ENCODE measurements at places on chromosomes 12 and 14.

DNA sequence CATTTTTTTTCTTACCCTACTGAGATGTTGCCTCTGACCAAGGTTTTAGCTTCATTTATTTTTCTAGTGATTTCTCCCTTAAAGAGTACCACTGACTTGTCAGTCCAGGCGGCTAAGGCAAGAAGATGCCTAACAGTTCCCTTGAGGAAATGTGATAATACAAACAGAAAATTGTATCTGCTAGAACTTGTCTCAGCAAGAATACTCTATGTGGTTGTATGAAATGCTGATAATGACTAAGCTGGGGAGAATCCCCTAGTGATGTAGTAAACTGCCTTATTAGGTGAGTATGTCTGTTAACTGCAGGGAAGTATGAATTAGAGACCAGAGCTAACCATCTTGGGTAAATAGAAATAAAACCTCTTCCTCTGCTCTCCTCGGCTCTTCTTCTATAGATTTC is 6.7 kb downstream of the C12orf54 start:
- no peak for DNase-seq

DNA sequence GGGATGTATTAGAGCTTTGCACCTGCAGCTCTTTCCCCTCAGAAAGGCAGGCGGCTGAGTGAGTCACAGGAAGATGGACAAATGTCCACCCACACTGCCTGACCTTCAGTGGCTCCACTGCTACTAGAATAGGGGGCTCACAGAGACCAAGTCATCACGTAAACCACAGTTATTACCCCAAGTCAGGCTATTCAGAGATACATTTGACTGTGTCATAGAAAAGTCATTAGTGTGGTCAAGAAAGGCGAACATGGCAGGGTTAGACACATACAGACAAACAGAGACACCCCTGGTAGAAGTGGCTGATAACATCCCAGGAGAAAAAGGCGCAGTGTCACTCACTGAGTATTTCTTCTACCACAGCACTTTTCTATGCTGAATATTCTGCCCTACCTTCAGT is 36.0 kb downstream of the GCH1 start:
- DNase-seq: no peak

DNA sequence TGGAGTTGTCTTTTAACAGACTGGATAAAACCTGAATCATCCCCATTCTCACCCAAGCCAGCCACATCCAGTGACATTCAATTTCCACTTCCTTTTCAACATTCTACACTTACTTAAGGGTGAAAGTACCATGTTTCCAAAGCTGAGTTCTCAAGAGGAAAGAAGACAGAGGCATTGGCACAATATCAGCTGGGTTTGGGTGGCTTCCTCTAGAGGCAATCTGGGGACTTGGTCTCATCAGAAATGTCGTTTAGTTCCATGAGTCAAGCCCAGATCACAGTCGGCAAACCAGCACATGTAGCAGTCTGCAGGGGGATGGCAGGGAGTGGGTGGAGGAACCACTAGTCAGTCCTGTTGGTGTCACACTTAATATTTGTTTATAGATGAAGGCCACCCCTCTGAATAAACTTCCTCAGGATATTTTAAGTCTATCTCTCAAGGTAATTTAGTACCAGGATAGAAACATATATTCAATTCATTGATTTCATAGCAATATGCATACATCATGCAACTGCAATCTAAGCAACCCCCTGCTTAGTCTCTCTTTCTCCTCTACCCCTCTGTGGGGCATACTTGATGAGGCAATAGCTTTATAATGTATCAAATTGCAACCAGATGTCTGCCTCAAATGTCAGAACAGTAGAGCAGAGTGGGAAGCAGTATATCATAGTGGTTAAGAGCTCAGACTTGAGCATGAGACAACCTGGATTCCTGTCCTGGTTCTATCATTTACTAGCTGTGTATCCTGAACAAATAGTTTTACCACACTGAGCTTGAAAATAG is 3.0 kb downstream of the SRRM4 start:
- DNase-seq: no peak

- DNase-seq: no peak
Measured at GRCh38 chr12:49823951-49824350, 4.3 kb downstream of the NCKAP5L start.

GRCh38 chr12:10618338-10618987 is 5.1 kb upstream of the MAGOHB start:
- no peak for DNase-seq

DNA sequence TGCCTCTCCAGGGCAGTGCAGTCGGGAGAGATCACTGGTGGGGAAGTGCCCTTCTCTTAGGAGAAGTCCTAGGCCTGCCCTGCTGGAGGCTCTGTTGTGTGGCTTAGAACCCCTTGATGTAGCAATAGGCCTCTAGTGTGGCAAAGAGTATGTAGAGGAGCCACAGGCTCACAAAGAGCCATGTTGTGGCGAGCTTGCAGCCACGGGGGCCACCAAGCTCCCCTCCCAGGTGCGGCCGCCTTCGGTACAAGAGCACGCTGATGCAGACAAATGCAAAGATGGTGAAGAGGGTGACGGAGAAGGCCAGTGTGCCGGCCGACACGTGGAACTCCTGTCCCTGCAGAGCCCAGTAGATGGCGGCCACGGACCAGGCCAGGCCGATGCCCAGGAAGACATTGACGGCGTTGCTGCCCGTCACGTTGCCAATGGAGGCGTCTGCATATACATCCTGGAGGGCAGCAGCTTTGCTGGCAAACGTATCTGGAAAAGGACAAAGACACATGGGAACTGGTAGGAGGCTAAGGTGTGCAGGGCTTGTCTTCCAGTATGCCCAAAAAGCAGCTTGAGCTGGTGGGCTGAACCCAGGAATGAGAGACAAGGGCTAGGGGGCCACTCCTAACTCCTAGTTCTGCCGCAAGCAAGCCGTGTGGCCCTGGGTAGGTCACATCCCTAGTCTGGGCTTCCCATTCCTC is 142.8 kb downstream of the SLC8A3 start:
- peak; percentile 49 for DNase-seq

DNA sequence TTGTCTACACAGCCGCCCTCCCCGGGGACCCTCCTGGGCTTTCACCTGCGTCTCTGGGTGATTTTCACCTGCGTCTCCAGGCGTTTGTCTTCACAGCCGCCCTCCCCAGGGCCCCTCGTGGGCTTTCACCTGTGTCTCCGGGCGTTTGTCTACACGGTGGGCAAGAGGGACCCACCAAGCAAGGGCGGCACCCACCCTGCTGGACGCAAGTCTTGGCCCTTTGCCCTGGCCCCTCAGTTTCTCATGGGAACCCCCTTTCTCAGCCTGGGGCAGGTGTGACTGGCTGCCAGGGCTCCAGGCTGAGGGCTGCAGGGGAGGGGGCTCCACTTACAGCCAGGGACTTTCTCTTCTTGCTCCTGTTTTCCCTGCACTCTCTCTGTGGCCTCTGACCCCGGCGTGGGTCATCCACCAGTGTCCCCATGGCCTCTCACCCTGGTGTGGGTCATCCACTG is 68.6 kb upstream of the GALNT9 start:
- DNase-seq: peak; percentile 60

GRCh38 chr14:94474581-94475031 is 1.4 kb downstream of the SERPINA9 start:
- DNase-seq: no peak

- DNase-seq: no peak
Measured at GRCh38 chr12:76555797-76556196, 3.8 kb downstream of the OSBPL8 start.

GRCh38 chr12:18345021-18345735 is 83.9 kb downstream of the PIK3C2G start:
- DNase-seq: no peak

DNA sequence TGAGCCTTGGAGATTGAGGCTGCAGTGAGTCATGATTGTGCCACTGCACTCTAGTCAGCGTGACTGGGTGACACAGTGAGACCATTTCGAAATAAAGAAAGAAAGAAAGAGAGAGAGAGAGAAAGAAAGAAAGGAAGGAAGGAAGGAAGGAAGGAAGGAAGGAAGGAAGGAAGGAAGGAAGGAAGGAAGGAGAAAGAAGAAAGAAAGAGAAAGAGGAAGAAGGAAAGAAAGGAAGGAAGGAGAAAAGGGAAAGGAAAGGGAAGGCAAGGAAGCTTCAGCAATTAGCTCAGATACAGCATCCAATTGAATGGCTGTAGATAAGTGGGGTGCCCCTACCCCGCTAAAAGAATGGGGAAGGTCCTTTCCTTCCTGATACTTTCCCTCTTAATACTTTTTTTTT is 9.5 kb upstream of the NAA30 start:
- no peak for DNase-seq

- peak; percentile 30 for DNase-seq
Measured at GRCh38 chr12:111088409-111088808, 168.0 kb upstream of the MYL2 start.

DNA sequence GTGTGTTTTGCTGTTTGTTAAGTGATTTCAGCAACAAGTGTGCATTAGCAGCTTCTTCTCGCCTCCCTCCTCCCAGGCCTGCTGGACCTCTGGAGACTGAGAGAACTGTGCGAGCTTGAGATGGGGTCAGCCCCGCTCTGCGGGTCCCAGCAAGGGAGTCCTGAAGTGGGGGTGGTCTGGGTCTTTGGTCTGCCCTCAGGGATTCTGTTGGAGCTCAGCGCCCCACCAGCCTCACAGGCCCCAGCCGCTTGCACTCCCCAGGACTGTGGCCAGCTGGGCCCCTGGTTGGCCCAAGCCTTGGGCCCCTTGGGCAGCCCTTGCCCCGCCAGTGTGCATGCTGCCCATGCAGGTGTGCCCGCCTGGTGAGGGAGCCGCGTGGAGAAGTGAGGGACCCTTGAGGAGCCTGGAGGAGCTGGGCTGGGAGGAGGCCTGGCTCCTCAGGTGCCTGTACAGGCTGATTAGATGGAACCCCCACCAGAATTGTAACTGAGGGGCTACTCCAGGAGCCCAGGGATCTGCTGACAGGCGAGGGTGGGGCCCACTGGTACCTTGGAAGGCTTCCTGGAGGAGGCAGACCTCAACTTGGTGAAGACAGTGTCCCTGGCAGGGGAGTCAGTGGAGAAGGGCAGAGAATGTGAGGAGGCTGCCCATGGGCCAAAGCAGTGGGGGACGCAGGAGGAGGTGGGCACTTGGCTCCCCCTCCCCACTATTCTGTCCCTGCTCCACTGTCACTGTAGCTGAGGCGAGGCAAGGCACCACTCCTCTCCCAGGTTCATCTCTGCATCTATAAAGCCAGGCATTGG is 56.7 kb downstream of the BEGAIN start:
- DNase-seq: no peak

GRCh38 chr14:31590206-31590605 is 29.0 kb downstream of the NUBPL start:
- DNase-seq: no peak

Data from kidney (tissue), 22 donors.